ENCODE measurements at places on chromosomes 2 and 18.

DNA sequence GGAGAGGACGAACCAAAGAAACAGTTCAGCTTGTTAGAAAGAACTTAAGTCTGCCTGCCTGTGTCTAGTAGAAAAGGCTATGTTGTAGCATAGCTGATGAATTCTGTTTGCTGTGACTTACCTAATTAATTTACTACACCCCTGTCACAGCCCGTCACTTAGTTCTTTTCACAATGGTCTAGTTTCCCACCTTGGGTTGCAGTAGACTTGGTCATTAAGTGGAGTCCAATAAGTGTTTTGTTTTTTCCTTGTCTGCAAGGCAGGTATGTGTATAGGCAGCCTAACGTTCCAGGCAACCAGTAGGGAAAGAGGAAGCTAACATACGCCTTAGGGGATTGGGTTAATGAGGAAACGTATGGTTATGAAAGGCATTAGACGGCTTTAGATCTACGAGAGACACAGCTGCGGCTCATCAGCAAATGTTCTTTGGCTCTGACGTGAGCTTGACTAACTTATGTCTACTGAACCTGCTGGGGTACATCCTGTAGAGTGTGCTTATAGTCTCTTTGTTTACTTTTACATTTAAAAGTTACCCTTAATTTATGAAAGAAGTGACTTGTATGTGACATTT is 180.1 kb downstream of the PRPF40A start:
- no peak for DNase-seq

DNA sequence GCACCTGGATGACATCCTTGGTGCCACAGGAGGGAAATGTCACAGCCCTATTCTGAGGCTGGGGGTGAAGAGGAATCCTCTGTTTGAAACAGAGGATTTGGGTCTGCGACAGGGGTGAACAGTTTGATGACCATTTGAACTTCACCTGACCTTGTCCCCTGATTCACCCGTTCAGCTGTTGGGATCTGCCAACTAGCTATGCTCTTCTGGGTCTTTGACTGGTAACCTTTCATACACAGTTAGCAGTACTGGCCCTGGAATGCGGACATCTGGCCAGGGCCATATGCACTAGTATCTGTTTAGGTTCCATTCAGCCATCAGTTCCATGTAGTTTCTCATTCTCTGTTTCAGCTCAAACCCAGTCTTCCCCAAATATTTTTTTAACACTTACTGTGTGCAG is 72.6 kb upstream of the MCFD2 start:
- DNase-seq, result no peak

GRCh38 chr2:105777506-105778055 is 32.9 kb downstream of the NCK2 start:
- DNase-seq, result no peak

DNA sequence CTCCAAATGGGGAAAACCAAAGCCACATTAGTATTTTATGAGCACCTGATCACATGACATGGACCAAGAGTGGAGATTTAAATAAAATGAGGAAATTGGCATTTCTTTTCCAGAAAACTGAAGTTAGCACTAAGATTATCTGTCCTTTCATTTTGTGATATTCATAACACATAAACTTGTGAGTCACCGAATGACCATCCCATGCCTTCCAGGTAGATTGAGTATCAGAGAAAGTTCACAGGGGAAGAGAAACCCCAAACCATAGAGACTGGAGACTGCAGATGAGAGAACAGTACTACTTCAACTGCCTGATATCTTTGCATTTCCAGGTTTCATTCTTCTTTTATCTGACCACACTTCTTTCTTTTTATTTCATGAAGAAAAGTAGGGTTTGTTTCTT is 176.3 kb upstream of the LRP1B start:
- no peak for DNase-seq

GRCh38 chr2:146666340-146666739 is 1178.5 kb upstream of the ACVR2A start:
- no peak for DNase-seq

DNA sequence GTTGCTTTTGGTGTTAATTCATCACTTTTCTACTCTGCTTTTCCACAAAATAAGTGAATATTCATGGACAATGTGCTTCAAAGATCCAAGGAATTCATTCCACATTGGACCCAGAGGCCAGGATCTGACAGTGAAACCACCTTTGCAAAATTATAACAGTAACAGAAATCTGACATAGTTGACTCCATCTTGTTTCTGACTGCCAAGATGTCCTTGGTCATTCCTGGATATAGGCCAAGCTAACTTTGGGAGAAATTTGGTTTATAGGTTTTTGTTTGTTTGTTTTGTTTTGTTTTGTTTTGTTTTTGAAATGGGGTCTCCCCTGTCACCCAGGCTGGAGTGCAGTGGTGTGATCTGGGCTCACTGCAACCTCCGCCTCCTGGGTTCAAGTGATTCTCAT is 10.3 kb downstream of the MPPE1 start:
- no peak for DNase-seq
